ENCODE measurements at places on chromosomes 11 and 22.
A peak's percentile ranks its signal among the peaks of the same experiment; 100 is the strongest.

- no peak for DNase-seq
Measured at GRCh38 chr11:86695373-86695772, 23.0 kb upstream of the ME3 start.

- DNase-seq: no peak
Measured at GRCh38 chr22:46082633-46083032, 67.7 kb upstream of the PPARA start.

DNA sequence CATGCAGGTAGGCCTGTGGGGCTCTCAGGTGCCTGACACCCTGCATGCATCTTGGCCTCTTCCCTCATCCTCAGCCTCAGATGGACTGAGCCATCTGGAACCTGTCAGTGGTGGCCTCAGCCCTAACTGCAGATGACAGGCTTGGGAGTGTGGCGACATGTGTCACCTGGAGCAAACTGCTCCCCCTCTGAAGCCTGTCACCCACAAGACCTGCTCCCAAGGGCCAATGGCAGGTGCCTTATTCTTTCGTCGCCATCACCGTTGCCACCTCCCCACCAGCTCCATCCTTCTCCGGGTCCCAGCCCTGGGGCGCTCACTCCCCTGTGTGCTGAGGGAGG is 3.6 kb upstream of the SEPTIN5 start:
- no peak for DNase-seq

DNA sequence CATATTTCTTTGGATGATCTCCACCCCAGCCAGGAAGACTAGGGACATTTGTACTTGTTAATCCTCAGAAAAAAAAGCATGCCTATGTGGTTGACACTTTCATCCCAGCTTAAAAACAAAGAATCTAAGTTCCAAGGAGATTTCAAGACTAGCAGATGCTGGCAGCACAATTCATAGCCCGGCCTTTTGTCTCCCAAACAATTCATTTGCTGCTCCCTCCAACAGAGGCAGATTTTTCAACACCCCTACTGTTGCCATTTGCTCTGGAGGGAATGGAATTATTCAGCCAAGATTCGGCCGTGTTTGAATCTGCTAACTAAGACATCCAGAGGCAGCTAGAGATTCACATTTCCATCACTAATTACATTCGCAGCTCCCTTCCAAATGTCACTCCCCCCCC is 15.3 kb downstream of the P2RX3 start:
- no peak for DNase-seq

- no peak for DNase-seq
Measured at GRCh38 chr11:8291421-8292350, 28.0 kb upstream of the LMO1 start.

GRCh38 chr22:23282089-23282501 is 101.8 kb downstream of the BCR start:
- DNase-seq: peak; percentile 78

GRCh38 chr11:63709336-63709884 is 28.1 kb downstream of the RTN3 start:
- DNase-seq: no peak

- DNase-seq: no peak
Measured at GRCh38 chr11:66285250-66285947, 3.5 kb downstream of the YIF1A start.

DNA sequence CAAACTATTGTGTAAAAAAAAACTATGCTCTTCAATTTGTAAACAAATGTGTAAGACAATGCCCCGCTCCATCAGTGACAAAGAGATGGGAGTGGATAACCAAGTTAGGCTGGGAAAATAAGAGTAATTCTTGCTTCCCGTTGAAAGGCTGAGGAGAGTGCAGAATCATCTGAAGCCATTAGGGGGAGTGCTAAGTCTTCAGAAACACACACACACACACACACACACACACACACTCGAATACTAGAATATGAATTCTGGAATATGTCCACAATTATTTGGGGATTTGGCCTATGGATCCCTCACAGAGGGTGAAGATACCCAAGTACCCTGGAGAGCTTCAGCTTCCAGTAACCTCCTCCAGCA is 27.8 kb upstream of the ROBO3 start:
- peak; percentile 55 for DNase-seq

- no peak for DNase-seq
Measured at GRCh38 chr11:16310943-16311342, 45.4 kb downstream of the SOX6 start.

GRCh38 chr22:29632672-29633071 is 29.2 kb downstream of the NF2 start:
- no peak for DNase-seq

DNA sequence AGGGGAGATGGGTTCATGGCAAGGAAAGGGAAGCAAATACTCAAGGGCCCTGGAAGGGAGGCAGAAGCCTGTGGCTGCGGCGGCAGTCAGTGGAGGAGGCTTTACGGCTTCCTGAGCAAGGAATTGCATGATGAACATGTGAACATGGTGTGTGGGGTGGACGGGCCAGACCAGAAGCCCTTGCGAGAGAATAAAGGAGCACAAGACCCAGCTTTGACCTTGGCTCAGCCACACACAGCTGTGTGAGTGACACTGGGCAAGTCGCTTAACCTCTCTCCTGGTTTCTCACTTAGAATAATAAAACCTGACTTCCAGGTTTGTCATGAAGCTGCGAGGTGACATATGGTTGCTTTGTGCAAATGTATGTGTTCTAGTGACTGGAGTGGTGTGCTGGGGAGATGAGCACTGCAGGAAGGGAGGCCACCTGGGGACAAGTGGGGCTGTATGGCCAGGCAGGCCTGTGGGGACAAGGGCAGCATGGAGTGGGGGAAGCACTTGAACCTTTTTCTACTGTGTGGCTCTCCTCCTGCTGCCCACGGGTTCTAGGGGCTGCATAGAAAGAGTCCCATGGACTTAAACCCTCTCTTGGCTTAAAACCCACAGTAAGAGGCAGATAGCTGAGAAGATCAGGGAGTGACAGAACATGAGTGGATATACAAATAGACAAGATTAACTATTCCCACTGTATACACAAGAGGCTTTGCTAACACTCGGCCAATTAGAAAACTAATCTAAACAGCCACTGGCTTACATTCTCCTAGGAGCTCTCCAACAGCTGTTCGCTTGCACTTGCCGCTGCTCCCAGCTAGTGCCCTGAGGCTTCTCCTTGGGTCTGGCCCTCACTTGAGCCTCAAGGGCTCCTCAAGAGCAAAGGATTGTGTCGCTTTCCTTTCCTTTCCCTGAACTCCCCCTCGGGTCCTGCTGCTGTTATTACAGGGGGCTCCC is 67.3 kb upstream of the CDON start:
- DNase-seq: no peak

- DNase-seq: no peak
Measured at GRCh38 chr11:1181420-1181819, 23.7 kb downstream of the MUC5AC start.

- no peak for DNase-seq
Measured at GRCh38 chr11:37972691-37973090, 1374.7 kb upstream of the RAG2 start.

DNA sequence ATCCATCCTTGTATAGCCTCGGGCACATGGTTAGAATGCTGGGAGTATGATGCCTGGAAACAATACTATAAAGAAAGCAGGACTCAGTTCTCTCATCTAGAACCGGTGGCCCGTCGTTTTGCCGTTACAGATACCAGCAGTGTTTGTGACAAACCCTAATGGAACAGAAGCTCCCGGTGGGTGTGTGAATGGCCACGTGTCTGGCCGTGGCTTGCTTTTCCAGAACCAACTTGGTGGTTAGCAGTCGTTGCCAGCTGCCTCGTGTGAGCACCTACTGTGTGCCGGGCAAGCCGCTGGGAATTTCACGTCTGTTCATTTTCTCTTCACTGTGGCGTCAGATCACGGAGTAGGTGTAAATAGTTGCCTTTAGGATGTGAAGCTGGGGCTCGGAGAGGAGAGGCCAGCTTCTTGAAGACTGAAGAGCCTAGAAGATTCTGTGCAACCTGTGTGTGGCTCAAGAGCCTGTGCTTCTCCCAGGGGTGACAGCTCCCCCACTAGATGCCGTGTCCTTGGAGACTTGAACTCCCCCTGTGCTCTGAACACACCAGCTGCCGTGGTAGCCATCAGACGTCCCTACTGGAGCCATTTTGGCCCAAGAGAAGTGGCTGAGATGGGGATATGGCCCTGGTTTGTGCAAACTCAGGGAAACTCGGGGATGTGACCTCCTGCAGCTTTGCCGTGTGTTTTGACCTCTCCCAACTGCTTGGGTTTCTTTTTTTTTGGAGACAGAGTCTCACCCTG is 57.5 kb upstream of the PPARA start:
- no peak for DNase-seq

DNA sequence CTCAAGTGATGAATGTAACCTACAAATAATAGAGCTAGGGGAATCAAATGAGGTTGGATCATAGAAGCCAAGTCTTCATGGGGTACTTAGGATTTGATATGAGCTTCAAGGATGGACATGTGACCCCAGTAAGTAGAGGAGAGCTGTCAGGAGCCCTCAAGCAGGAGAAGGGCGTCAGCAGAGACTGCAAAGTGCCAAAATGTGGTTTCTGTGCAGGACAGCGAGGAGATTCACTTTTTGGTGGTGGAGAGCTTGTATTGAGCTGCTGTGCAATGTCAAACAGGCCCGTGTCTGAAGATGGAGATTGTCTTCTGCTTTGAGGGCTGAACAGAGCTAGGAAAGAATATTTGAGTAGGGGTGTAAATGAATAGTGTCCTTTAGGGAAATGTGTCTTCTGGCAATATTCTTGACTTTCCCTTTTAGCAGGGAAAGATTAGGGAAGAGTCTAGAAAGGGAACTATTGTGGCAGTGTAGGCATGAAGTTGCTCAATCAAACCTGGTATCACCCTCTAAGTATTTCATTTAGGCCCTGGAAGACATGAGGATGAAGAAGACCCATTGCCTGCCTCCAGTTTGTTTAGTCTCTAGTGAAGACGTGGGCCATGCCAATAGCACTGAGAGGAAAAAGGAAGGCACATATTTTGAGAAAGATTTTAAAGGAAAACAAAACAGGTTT is 31.2 kb upstream of the SORL1-AS1 start:
- peak; percentile 34 for DNase-seq

DNA sequence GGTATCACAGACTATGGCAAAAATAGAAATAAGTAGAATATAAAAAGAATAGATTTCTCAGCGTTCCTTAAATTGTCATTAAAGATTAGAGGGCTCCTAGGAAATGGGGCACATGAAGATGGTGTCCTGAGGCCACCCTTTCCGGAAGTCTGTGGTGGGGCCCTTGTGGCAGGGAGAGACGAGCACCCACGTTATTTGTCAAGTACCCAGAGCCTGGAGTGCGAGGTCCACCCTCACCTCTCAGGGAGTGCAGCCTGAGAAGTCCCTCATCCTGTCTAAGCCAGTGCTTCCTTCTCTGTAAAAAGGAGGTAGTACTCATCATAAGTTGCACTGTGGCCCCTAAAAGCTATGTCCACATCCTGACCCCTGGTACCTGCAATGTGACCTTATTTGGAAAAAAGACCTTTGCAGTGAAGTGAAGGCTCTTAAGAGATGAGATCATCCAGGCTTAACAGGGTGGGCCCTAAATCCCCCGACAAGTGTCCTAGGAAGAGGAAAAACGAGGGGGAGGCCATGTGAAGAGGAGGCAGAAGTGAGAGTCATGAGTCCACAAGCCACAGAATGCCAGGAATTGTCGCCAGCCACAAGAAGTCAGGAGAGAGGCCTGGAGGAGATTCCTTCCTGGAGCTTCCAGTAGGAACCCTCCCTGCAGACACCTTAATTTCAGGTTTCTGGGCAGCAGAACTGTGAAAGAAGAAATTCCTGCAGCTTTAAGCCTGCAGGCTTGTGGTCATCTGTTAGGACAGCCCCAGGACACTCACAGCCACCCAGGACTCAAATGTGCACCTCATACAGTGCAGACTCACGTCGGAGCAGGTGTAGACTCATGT is 76.8 kb upstream of the CCND1 start:
- DNase-seq: no peak

DNA sequence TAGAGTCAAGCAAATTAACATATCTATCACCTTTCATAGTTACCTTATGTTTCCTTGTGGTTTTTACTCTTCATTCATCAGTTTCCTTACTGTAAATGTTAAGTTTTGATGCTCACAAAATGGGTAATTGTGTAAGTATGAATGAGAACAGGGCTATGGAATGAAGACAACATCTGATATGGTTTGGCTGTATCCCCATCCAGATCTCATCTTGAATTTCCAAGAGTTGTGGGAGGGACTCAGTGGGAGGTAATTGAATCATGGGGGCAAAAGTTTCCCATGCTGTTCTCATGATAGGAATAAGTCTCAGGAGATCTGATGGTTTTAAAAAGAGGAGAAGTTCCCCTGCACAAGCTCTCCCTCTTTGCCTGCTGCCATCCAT is 107.6 kb downstream of the CCDC34 start:
- no peak for DNase-seq

- DNase-seq: no peak
Measured at GRCh38 chr22:26903030-26903856, 245.9 kb downstream of the MIAT start.

GRCh38 chr11:126997196-126997595 is 3.4 kb downstream of the KIRREL3 start:
- DNase-seq: no peak

DNA sequence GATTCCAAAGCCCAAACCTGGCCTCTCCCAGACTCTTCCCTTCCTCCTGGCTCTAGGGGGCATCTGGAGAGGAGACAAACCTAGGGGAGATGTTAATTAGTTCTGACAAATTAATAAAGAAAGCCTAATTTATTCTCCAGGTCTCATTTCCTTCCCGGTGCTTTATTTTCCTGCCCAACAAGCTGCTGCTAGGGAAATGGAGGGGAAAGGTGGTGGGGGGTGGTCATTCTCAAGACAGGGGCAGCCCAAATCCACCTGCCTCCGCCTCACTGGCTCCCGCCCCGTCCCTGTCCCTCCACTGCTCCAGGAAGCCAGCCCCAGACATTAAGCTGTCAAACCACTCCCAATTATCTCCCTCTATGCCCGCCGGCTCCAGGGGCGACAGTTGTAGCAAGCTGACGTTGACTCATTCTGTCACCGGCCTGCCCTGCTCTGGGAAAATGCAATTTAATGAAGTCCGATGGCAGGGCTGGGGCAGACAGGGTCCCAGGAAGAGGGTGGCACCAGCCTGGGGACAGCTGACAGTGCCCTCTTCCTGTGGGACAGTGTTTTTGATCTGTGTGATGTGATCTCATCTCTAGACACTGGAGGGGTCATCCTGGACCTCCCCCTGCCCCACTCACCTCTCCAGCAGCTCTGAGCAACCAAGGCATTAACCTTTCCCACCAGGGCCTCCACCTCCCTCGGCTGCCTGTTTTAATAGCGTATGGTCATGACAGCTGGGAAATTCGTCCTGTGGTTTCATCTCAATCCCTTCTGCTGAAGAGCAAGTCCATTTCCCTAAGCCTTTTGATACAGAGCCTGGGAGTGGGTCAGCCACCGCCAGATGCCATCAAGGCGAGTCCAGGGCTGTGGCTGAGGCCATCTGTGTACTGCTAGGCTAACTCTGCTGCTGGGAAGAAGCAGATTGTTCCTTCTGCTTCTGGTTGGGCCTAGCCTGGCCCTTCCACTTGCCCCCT is 27.1 kb downstream of the NECTIN1 start:
- no peak for DNase-seq

DNA sequence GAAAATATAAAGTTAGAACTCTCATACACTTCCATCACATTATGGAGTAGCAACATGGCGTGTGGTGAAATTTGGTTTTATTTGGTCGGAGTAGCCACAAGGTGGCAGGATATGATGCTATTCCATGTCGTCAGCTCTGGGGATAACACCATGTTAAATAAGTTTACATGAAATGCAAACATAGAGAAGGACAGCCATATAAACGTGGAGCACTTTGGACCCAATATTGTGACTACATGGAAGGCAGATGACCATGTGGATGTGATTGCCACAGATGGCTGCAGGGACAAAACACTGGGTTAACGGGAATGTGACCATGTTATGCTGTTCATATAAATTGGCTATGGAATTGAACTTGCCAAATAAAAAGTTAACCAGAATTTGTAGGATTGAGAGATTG is 21.0 kb downstream of the OR5M11 start:
- DNase-seq: no peak
